Uterus (tissue), 4 donors: ENCODE measurements at places on chromosomes 3 and 15. TPM values are rescaled to one million over a fixed set of nuclear protein-coding genes. Genes with fewer than 3 reads are reported as not detected.

DNA sequence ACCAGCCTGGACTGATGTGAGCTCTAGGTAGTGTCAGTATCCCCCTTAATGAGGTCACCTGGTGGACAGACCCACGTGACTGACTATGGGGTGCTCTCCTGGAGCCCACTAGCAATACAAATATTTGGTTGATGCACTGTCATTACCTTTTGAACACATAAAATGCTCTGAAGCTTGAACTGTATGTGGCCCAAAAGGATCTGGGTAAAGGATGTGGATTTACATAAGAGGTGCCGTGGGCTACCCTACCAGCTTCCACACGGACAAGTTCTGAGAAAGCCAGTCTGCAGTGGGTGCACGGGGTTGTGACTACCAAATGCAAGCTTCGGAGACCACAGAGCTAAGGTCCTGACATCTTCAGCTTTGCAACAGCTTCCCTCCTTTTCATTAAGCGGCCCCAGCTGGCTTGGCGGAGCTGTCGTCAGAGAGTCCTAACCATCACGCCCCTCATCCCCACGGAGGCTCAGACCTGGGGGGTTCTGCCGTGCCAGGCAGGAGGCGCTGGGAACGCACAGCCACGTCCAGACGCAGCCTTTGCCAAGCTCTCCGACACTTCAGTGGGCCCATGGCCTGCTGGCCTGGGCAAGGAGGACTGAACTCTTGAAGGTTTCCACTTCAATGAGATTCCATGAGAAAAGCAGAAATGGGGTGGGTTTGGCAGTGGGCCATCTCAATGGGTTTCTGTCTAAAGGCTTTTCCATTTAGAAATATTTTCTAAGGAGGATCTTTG, 228.3 kb downstream of the ADAMTS17 start:
- H3K27ac ChIP-seq = peak overlapping the region; percentile 78
- no peak overlapping the region for H3K4me3 ChIP-seq
- peak; percentile 56 for DNase-seq
- no peaks in the 10 kb centered on the region for H3K36me3 ChIP-seq
- no peaks in the 10 kb centered on the region for H3K27me3 ChIP-seq

- no peaks in the 10 kb centered on the region for H3K27me3 ChIP-seq
- no peaks in the 10 kb centered on the region for H3K4me1 ChIP-seq
- no peaks in the 10 kb centered on the region for H3K36me3 ChIP-seq
- H3K4me3 ChIP-seq = no peak overlapping the region
- H3K27ac ChIP-seq = peak overlapping the region; percentile 92
These were observed 63.8 kb downstream of the LPP start for GRCh38 chr3:188217726-188218125.

GRCh38 chr3:41833628-41834027, 128.3 kb downstream of the ULK4 start:
- H3K36me3 ChIP-seq = no peaks in the 10 kb centered on the region
- no peaks in the 10 kb centered on the region for H3K27me3 ChIP-seq
- H3K27ac ChIP-seq = no peak overlapping the region
- no peaks in the 10 kb centered on the region for H3K4me1 ChIP-seq

- no peaks in the 10 kb centered on the region for H3K27me3 ChIP-seq
- no peaks in the 10 kb centered on the region for H3K36me3 ChIP-seq
- H3K4me1 ChIP-seq = no peaks in the 10 kb centered on the region
- H3K27ac ChIP-seq = no peak overlapping the region
- no peak for DNase-seq
These were observed 224.0 kb upstream of the ARHGEF26 start for GRCh38 chr3:153897025-153897723.

The RBP2 gene
- total RNA-seq = not detected

DNA sequence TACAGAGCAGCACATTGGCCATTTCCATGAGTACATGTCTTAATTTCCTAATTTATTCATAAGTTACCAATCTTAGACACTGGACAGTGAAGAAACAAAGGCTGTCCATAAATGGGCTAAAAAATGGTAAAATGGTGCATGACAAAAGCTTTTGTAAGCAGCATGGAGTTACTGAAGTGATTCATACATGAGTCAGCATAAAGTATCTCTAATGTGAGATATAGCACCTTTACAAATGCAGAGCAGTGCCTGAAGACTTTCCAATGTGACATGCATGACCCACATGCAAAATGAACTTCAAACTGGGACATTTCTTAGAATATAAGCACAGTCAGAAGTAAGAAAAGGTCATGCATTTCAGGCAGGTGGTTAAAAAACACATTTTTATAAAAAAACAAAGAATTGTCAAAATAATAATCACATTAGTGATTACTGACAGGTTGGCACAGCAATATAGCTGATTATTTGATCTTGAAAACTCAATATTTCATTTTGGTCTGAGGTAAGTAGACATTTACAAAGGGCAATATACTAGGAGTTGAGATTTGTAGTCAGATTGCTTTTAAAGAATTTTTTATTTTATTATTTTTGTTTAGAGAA, 299.3 kb downstream of the PLCL2 start:
- no peaks in the 10 kb centered on the region for H3K27me3 ChIP-seq
- H3K4me1 ChIP-seq = no peaks in the 10 kb centered on the region
- H3K4me3 ChIP-seq = no peak overlapping the region
- no peak overlapping the region for H3K27ac ChIP-seq
- H3K36me3 ChIP-seq = no peaks in the 10 kb centered on the region

DNA sequence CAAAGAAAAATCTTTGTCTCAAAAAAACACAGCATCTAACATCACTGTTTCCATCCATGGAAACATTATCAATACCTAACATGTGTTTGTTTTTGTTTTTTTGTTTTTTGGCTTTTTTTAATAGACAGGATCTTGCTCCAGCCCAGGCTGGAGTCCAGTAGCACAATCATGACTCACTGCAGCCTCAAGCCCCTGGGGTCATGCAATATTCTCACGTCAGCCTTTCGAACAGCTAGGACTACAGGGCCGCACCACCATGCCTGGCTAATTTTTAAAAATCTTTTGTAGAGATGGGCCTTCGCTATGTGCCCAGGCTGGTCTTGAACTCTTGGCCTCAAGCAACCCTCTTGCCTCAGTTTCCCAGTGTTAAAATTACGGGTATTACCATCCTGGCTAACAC, 52.8 kb downstream of the RAF1 start:
- no peaks in the 10 kb centered on the region for H3K36me3 ChIP-seq
- no peaks in the 10 kb centered on the region for H3K27me3 ChIP-seq
- no peak overlapping the region for H3K27ac ChIP-seq
- no peak overlapping the region for H3K4me3 ChIP-seq
- no peak for DNase-seq
- H3K4me1 ChIP-seq = no peaks in the 10 kb centered on the region

- H3K36me3 ChIP-seq = no peaks in the 10 kb centered on the region
- DNase-seq = peak; percentile 36
- peaks cover 8% of the 10 kb centered on the region for H3K4me1 ChIP-seq
- no peak overlapping the region for H3K4me3 ChIP-seq
- no peaks in the 10 kb centered on the region for H3K27me3 ChIP-seq
These were observed 30.9 kb downstream of the CCNL1 start for GRCh38 chr3:157128771-157129681.
